Omental fat pad (tissue), 4 donors: ENCODE measurements at places on chromosomes 7 and 10. TPM values are rescaled to one million over a fixed set of nuclear protein-coding genes. Genes with fewer than 3 reads are reported as not detected.

DNA sequence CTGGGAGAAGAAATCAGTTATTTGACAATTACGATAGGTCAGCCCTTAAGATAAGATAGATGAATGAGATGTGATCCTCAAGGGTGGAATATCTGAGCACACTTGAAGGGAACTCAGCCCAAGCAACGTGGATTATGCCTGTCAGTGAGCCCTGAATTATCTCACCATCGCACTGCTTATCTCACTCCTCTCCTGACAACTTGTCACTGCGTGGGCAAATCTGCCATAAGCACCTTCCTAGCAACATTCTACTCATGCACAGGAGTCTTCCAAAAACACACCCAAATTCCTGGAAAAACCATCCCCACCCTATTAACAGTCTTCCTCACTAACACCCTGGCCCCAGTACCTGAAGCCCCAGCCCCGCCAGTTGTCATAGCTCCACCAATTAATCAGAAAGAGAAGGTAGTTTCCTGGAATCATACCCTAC, 46.5 kb upstream of the IL6 start:
- no peak for DNase-seq

The CCDC71L gene
- 318 TPM for total RNA-seq

The FAM180A gene
- total RNA-seq, result 30.5 TPM

- DNase-seq, result no peak
Measured at GRCh38 chr7:124031919-124032318, 948 bp downstream of the TMEM229A start.

The CNPY1 gene
- not detected for total RNA-seq

GRCh38 chr10:23258516-23258915, 66.4 kb downstream of the PTF1A start:
- DNase-seq, result no peak

The ECHS1 gene
- total RNA-seq, result 197 TPM

- no peak for DNase-seq
Measured at GRCh38 chr10:62501547-62501946, 127.4 kb downstream of the ZNF365 start.

- no peak for DNase-seq
Measured at GRCh38 chr7:47601119-47601880, 19.4 kb upstream of the TNS3 start.

DNA sequence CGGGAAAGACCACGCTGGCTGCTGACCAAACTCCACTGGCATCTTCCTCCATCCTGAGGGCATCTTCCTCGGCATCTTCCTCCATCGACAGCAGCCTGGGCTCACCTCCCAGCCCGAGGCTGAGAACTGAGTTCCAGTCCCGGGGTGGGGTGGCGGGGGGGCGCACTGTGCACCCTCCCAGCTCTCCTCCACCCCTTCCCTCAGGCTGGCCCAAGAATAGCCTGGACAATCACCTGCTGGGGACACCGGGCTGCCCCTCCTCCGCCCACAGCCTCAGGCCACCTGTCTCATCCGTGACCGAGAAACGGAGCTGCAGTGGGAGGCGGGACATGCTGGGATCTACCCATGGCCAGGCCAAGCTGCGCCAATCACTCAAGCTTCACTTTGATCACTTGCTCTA, 37.2 kb downstream of the DIP2C start:
- no peak for DNase-seq

DNA sequence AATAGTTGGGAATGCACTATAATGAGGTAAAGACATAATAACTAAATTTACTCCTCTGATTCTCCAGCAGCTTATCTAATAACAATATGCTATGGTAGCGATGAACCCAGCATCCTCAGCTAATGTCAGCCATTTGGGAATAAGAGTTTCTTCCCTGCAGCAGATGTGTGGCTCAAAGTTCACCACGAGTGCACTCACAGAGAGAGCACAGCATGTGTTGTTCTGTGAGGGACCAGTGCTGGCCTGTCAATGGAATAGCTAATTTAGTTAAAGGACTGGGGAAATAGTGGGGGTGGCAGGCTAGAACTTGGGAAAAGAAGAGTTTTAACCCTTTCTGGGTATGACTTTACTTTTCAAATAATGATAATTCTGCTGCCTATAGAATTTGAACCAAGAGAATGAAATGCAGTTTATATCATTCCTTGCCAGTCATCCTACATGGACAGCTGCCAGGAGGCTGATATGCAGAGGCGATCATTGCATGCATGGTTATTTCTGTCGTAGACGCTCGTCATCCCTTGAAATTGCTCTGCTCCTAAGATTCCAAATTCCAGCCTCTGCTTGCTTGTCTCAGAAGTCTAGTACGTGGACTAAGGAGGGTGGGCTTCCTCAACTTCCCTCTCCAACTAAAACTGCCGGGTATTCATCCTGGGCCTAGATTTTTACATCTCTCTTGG, 355.6 kb downstream of the RNLS start:
- DNase-seq, result no peak

The TSPAN13 gene
- 26.3 TPM for total RNA-seq

DNA sequence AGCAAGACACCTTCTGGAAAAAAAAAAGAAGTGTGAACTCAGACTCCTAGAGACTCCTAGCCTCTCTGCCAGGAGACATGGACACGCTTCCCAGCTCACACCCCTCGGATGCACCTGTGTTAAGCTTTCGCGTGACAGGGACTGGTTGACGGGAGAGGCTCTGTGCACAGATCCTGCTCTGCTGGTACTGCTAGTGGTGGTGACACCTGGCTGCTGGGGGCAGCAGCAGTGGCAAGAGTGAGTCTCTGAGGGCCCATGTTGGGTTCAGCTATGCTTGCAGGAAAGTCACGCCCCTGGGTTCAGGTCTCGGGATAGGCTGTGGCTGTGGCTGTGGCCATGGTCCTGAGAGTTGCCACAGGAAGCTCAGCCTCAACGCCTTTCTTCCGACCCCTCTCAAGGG, 81.1 kb downstream of the XRCC2 start:
- DNase-seq, result no peak
